Stimulated activated CD4-positive, alpha-beta T cell treated with anti-CD3 and anti-CD28 coated beads, Interleukin-12 subunit alpha, Interleukin-12 subunit beta, amount 100 ng/mL, for 4 hours (primary cell): ENCODE measurements at places on chromosomes 13 and 19.

DNA sequence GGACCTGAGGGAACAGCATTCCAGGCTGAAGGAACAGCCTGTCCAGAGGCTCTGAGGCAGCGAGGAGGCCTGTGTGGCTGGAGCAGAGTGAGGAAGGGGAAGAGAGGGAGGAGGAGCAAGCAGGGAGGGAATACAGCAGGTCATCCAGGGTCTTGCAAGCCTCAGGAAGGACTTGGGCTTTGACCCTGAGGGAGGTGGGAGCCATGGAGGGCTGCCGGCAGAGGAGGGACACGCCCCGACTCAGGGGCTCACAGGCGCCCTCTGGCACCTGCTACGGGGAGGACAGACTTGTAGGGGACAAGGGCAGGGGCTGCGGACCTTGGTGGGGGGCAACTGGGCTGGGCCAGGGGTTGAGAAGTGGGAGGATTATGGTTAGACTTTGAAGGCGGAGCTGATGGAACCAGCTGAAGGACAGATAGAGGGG is 4.7 kb downstream of the TINCR start:
- DNase-seq = no peak

DNA sequence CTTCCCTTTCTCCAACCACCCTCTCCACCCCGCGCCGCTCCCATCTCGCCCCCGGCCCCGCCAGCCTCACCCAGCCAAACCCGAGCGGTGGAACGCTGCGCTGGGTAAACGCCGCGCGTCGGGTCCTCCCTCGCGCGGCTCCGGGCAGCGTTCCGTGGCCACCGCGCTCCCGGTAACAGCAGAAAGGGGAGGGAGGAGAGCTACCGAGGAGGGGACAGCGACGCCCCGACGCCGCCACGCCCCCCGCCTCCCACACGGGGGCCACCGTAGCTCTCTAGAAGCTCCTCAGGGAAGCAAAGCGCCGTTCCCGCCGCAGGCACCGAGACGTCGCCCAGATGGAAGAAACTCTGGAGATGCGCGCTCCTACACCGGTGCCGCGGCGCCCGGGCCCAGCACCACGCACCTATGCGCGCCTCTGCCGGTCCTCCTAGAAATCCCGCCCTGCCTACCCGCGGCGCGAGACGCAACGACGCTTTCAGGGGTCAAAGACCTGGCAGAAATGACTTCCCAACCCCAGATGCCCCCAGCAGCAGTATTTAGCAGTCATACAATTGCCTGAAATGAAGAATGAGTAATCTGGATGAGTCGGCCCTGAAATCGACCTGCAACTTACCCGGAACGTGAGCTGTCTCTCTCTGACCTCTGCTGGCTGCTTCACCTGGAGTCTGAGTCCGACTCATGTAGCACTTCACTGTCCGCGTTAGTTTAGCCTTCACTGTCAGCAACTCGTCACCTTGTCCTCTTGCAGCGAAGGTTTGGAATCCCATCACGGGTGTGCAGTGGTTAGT is at the start of gene RUBCNL:
Gene RUBCNL, minus strand, starts transcription at position 189 of the 788 bp plus-strand sequence. CDS start 14,777 bp downstream, outside the sequence.
- DNase-seq = peak; percentile 30

GRCh38 chr13:99980824-99981734 is 505 bp upstream of the ZIC2 start:
- no peak for DNase-seq

DNA sequence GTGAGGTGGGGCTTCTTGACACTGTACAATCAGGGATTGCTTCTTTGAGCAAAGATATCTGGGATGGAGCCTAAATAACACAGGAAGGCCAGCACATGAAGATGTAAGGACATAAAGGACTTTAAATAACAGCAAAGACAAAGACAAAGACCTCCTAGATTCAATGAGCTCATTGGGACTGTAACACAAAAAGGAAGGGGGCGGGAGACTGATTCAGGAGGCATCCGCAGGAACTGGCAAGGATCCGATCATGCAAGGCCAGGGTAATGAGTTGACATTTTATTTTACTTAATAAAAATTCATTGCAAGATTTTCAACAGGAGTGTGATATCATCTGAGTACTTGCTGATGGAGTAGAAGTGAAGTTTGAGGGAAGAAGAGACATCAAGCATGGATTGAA is 121.5 kb downstream of the LHFPL6 start:
- DNase-seq = no peak

DNA sequence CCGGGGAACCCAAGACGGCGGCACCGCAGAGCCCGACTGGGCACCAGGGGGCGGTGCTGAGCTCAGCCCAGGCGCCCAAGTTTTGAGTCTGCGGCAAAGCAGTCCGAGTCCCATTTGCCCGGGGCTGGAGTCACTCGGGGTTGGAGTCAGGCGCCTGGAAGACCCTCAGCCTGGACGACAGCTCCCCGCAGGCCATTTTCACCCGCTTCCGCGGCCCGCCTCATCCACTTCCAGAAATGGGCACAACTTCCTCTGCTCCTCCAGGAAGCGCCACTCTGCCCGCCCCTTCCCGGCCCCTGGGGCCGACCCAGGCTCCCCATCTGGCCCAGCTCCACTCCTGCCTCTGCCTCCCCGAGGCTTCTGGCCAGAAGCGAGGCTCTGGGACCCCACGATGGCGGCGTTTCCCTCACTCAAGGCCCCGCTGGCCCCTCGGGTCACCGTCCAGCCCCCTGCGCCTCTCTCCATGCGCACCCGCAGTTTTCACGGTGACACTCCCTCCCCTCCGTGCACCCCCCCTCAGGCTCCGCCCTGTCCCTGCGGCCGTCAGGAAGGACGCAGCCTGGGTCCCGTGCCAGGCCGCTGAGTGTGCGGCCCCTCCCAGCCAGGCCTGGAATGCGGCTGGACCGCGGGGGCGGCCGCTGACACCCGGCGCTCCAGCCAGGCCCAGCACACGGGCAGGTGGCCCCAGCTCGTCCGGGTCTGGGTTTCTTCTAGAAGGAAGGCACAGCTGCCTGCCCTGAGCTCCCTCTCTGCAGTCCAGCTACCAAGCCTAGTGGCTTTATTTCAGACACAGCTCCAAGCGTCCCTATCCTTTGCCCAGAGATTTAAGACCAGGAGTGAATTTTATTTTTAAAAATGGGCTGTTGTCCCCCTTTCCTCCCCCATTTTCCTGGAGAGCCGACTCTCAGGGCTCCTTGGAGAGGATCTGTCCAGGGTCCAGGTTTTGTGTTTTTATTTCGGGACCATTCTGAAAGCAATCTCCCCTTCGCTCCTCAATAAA is 4.7 kb downstream of the SERTAD1 start:
- peak; percentile 65 for DNase-seq

DNA sequence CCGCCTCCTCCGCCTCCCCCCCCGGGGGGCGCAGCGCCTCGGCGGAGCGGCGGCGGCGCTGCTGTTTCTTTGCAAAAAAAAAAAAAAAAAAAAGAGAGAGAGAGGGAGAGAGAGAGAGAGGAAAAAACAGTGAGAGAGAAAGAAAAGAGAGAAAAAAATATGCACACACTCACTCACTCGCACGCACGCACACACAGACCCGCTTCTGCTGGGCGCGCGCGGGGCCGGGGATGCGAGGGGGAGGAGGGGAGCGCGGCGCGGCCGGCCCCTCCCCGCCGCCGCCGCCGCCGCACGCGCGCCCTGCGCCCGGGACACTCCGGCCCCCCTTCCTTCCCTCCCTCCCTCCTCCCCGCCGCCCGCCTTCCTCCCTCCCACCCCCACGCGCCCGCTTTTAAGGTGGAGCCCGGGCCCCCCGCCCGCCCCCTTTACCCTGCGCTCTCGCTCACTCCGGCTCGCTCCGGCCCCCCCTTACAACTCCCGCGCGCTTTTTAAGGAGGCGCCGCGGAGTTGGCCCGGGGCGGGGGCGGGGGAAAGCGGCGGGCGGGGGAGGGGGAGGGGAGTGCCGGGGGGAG is at the start of gene SAMD1:
Gene SAMD1, minus strand, starts transcription at position 243 of the 572 bp plus-strand sequence.
- peak; percentile 90 for DNase-seq

DNA sequence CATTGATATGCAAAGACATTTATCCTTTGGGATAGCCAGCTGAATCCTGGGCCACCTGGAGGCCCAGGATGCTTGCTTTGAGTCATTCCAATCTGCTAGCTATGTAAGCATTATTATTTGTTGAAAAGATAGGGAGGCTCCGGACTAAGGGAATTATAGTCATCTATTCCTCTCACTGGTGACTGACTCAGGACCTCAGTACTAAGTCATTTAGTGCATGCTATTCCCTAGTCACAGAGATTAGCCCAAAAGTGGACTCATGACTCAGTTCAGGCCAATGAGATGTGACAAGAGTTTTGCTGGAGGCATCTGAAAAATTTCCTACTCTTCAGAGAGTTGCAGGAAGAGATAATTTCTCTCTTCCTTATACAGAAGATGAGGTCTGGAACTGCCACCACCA is 67.9 kb upstream of the ITM2B start:
- DNase-seq = no peak

- DNase-seq = no peak
These were observed 292.4 kb downstream of the EFNB2 start for GRCh38 chr13:106243011-106243565.

DNA sequence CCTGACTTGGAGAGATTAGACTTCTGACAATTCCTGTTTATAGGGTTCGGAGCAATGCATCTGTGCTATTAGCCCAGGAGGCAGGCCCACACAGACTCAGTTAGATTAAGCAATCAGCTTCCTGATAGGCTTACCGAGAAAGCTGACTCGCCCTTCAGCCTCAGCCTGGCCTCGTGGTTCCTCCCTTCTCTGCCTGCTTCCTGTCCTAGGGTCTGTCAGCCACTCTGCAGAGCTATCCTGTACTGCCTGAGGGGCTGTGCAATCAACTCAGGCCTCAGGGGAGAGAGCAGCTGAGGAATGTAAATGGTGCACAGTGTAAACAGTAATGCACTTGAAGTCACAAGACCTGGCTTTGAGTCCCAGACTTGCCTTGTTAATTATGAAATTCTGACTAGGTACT is 30.7 kb downstream of the HTR2A start:
- no peak for DNase-seq

GRCh38 chr13:38045278-38046048 is 175.9 kb upstream of the TRPC4 start:
- no peak for DNase-seq
